ENCODE measurements at places on chromosomes 6 and 20.
A peak's percentile ranks its signal among the peaks of the same experiment; 100 is the strongest.

DNA sequence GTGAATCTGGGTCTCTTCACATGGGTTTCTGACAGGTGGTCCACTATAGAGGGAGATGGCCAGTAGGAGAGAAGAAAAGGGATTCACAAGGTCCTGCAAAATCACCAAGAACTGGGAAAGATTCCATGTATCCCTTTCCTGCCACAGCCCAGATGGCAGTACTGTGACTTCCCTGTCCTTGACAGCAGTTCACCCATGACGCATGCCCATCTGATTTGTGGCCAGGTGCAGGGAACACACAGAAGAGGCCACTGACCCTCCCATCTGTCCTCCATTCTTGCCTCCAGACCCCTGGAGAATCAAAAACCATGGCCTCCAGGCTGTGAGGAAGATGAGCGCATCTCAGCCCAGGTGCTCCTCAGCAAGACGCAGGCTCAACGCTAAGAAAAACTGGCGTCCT is 183.1 kb upstream of the RREB1 start:
- DNase-seq: no peak

DNA sequence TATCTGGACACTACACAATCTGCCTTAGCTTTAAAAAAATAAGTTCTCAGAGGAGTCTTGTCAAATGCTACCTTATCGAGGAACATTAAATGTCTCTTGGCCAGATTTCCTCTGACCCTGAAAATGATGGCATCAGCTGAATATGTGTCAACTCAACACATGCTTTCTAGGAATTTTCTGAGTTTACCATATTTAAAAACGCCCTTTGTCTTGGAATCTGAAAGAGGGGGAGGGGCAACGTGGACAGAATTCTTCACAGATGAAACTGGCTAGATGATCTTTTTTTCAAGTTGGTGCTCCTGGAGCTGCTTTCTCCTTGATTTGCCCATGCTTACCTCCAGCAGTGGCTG is 5.1 kb downstream of the SOX4 start:
- no peak for DNase-seq

GRCh38 chr6:142892254-142893021 is 52.5 kb downstream of the HIVEP2 start:
- no peak for DNase-seq

GRCh38 chr6:156794546-156795354 is 17.6 kb downstream of the ARID1B start:
- no peak for DNase-seq

- DNase-seq: no peak
Measured at GRCh38 chr6:112620812-112621569, 273.9 kb downstream of the RFPL4B start.

DNA sequence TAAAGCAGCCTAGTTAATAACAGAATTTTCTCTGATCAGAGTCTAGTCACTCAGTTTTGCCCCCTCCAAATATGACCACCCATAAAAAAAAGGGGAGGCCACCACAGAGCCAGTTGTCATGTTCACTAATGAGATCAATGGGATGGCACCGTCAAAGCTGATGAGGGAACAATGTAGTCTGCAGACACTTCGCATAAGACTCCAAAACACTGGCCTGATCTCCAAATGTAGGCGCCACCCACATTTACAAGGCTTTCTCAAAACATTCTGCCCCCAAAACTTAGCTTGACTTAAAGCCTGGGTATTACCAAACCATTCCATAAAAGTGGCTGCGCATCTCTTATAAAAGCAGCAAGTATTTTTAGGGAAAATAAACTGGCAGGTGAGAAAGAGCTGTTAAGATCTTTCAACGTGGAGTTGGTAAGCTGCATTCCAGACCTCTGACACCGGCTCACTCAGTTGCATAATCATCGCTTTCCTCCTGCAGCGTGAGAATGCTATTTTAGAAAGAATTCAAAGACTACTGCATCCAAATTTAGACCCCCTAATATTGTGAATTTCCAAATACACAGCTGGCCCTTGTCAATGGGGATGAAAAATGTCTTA is 59.3 kb downstream of the TBC1D7 start:
- DNase-seq: no peak

GRCh38 chr20:44752099-44752931 is 6.7 kb downstream of the KCNK15 start:
- DNase-seq: no peak

DNA sequence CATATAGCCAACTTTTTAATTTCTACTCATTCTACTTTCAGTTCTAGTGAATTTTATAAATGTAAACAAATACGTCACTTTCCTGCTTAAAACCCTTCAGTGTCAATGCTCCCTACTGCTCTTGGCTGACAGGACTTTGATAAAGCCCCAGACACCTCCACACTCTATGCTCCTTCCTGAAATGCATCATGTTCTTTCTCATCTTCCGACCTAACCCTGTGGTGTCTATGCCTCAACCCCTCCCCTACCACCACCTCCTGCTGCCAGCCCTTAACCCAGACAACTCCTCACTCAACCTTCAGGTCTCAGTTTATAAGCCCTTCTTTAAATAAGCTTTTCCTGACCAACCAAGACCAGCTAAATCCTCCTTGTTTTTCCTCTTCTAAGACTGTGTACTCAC is 19.1 kb downstream of the TLDC2 start:
- no peak for DNase-seq

GRCh38 chr6:126026001-126026400 is 39.7 kb downstream of the TRMT11 start:
- no peak for DNase-seq

DNA sequence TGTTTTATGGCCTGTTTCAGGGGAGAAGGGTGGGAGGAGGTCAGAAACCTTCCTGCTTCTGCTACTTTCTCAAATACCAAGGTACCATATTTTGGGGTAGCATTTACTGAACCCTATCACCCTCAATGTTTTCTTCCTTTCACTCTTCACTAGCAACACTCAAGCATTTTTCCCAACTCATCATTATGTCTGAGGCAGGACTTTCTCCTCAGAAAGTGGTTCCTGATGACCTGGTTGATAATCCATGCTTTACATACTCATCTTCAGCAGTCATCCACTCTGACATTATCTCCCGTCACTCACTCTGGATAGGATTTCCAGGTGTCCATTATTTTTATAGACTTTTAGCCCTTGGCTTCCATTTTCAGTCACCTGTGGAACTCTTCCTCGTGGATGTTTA is 21.1 kb downstream of the ZNF292 start:
- no peak for DNase-seq

- DNase-seq: no peak
Measured at GRCh38 chr6:160178271-160178670, 56.7 kb downstream of the SLC22A1 start.

DNA sequence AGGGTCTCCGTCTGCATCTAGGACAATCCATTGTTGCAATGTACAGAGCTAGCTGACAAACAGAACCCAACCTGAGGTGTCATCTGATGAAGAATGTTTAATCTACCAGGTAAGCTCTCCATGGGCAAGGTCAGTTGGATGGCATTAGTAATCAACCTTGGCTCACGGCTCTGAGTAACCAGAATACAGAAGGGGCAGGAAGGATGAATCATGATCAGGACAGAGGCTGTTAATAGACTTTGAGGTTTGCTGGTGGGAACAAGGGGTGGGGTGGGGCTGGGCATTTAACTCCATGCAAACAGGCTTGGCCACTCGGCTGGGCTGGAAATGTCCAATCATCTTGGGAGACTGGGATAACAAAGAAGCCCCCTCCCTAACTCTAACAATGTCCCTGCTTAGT is 77.1 kb upstream of the MRPS10 start:
- DNase-seq: no peak

- no peak for DNase-seq
Measured at GRCh38 chr20:64063389-64064144, 569 bp downstream of the TCEA2 start.

GRCh38 chr6:150382171-150382570 is 13.4 kb downstream of the IYD start:
- DNase-seq: no peak

GRCh38 chr20:57188576-57189079 is 77.8 kb downstream of the BMP7 start:
- no peak for DNase-seq

DNA sequence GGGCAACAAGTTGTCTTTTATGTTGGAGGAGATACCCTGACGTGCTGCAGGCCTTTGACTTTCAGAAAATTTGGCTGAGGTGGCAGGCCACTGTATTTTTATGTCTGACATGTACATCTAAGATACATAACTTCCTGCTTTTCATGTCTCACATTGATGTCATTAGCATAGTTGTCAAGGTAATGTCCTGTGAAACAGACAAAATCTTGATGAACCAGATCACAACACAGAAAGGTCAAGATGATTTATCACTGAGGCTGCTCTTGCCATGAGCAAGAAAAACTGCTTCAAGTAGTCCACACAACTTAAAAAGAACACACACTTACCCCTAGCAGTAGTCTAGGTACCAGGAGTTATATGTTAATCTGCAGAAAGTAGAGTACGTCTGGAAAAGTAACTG is 50.2 kb upstream of the GNRH2 start:
- no peak for DNase-seq

GRCh38 chr6:168165373-168165772 is 86.4 kb upstream of the FRMD1 start:
- no peak for DNase-seq

- DNase-seq: no peak
Measured at GRCh38 chr6:156791320-156791850, 14.2 kb downstream of the ARID1B start.

- no peak for DNase-seq
Measured at GRCh38 chr20:13546497-13547131, 92.1 kb downstream of the TASP1 start.

- no peak for DNase-seq
Measured at GRCh38 chr6:102355578-102355977, 962.1 kb downstream of the GRIK2 start.

DNA sequence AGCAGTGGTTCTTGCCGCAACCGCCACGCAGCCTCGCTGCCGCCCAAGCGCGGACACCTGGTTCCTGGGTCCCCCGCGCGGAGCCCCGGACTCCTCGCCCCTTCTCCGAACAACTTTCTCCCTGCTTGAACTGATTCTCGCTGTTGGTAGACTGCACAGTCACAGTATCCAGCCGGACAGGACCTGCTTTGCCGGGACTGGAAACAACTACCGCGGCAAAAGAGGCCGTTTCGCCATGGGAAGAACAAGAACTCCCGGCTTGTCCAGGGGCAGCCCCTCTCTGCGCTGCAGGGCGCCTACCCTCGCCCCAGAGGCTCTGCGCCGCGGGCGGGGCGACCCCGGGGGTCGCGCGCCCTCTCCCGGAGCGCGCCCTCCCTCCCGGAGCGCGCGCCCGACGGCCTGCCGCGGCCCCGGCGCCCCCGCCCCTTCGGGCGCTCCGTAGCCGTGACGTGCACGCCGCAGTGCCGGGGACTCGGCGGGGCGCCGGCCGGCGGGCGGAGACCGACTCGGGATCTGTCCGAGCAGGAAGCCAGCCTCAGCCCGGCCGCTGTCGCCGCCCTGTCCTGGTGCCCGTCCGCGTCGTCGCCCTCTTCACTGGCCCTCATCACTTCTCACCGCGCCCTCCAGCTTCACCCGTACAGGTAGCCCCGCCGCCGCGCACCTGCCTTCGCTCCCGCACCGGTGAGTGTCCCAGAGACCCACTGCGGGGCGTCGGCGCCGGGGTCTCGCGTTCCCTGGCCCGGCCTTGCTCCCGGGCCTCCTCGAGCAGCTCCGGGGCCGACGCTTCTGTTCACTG is at the start of gene MYO6:
Gene MYO6, plus strand, starts transcription at position 497 of the 796 bp plus-strand sequence. CDS start 68,309 bp downstream, outside the sequence.
- DNase-seq: peak; percentile 53

- no peak for DNase-seq
Measured at GRCh38 chr6:166465671-166466087, 82.9 kb upstream of the MPC1 start.

- no peak for DNase-seq
Measured at GRCh38 chr6:71619836-71620235, 266.5 kb upstream of the RIMS1 start.

- no peak for DNase-seq
Measured at GRCh38 chr6:82980086-82980485, 85.6 kb downstream of the UBE3D start.

DNA sequence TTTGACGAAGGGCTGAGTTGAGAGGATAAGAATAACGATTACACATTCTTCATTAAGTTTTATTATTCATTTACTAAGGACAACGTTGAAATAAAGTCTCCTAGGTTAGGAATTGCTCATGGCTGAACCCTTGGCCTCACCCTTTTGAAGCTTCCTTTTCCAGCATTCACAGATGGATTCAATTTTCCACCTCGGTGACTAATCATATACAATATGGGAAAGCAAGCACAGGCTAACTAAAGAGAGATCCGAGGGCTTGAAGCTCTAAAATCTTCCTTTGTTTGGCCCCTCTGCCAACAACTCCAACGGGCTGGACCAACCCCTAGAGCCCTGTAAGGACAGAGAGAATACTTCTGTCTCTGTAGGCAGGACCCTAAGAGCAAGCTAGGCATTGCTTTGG is 159.5 kb downstream of the SOD2 start:
- DNase-seq: no peak

- DNase-seq: no peak
Measured at GRCh38 chr6:43575105-43575771, 600 bp downstream of the XPO5 start.

- DNase-seq: no peak
Measured at GRCh38 chr6:34068462-34069044, 77.3 kb downstream of the GRM4 start.

- no peak for DNase-seq
Measured at GRCh38 chr6:15368186-15368585, 122.3 kb downstream of the JARID2 start.

GRCh38 chr6:139126931-139127330 is 7.9 kb upstream of the HECA start:
- DNase-seq: no peak

- DNase-seq: no peak
Measured at GRCh38 chr6:51511081-51511480, 576.3 kb downstream of the PKHD1 start.

- DNase-seq: no peak
Measured at GRCh38 chr6:138538390-138539031, 39.2 kb upstream of the NHSL1 start.

- DNase-seq: no peak
Measured at GRCh38 chr6:3320238-3320811, 61.6 kb downstream of the PSMG4 start.

- DNase-seq: no peak
Measured at GRCh38 chr20:50983321-50983720, 24.7 kb downstream of the MOCS3 start.

GRCh38 chr6:144152334-144152900 is 2.1 kb downstream of the STX11 start:
- DNase-seq: no peak

DNA sequence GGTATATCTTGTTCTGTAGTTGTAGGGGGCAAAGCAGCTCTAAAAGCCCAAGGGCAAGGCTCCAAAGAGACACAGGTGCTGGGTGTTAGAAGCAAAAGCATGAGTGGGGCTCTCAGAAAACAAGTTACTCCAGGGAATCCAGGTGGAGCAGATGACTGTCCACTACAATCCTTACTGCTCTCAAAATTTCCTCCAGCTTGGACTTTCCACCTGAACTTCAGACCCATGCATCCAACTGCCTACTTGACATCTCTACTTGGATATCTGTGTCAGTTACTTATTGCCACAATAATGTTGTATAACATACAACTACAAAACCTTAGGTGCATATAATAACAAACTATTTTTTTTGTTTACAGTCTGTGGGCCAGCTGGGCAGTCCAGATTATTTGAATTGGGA is 22.8 kb upstream of the DTNBP1 start:
- no peak for DNase-seq
